ENCODE measurements at places on chromosomes 6 and 20.

- no peak for DNase-seq
Observed at GRCh38 chr20:23526850-23527249, 35.9 kb downstream of the CST8 start.

DNA sequence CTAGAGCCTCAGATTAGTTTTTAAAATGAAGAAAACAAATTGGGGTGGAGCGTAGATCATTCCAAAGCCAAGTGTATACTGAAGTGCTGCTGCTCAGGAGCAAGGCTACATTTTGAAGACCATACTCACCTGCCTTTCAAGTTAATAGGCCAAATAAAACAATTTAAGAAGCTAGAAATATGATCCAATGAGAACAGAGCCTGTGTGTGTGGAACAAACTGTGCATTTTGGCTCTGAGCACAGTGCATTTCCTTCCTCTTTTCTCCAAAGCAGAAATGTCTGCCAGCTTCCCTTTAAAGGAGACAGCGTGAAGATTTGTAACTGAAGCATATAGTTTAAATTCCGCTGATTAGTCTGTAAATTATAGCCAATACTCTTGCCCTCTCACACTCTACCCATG lies 3.2 kb upstream of the IFNGR1 start:
- DNase-seq, result no peak

GRCh38 chr6:165854061-165854862 lies 191.2 kb upstream of the PDE10A start:
- no peak for DNase-seq

DNA sequence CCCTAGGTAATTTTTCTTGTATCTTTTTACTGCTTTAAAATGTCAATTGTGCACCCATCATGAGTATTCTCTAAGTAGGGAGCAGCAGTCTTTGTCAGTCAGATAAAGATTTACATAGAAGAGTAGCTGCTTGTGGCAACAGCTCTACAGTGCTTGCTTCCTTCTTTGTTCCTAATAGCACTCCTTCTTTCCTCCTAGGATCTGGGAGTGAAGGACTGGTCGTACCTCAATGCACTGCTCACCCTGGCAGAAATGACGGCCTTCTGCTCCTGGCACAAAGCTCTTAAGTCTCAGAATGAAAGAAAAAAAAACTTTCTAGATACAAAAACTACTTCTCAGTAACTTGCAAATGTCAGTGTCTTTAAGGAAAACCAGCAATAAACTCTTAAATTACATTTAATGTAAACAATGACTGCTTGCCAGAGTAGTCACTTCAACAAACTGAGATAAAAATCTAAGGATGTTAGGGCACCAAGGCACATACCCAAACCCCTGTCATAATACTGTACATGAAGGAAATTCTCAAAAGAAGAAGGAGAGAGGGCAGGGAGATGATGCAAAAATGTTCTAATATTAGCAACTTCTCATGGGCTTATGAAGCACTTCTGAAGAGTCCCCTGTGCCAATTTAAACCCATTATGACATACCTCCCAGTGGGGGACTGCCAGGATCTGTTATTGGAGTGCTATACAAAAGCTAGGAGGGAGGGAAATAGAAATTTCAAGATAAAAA lies 34.0 kb downstream of the NCOA6 start:
- no peak for DNase-seq

GRCh38 chr6:119533603-119534279 lies 184.2 kb upstream of the MAN1A1 start:
- no peak for DNase-seq

GRCh38 chr6:63724721-63725120 lies 89.1 kb downstream of the PHF3 start:
- DNase-seq, result no peak

DNA sequence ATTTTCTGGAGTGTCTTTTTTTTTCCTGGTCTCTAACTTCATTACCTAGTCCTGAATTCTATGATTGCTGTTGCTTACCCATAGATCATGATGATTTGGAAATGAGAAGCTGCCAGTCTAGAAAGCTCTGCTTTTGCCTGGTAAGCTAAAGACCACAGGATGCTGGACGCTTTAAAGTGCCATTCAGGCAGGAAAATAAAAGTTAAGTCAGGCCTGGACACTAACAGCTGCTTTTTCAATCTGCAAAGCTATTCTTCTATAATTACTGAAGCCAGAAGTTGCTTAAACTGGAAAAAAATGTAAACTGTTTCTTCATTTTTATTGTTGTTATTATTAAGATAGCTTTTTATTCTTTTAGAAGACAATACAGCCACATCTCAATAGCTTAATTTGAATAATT lies 129.8 kb upstream of the SPACA1 start:
- DNase-seq, result no peak

- no peak for DNase-seq
Observed at GRCh38 chr6:43217351-43217750, 11.9 kb downstream of the DNPH1 start.

- no peak for DNase-seq
Observed at GRCh38 chr6:160810238-160810637, 108.2 kb downstream of the PLG start.

GRCh38 chr6:140561701-140562100 lies 1187.3 kb upstream of the CITED2 start:
- DNase-seq, result no peak

DNA sequence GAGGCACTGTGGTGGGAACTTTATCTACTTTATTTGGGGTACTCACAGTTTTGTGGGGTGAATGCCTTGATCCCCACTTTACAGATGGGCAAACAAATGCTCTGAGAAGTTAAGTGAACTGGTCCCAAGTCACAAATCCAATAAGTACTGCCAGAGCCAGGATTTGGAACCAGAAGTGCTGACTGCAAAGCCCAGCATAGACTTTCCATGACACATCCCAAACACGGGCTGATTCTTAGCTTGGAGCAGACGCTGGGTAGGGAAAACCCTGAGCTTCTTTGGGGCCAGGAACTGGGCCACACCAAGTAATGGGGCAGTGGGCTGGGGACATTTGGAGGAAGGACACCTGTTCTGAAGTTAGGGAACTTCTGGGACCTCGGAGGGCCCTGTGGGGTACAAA lies 20.3 kb downstream of the RIN2 start:
- DNase-seq, result no peak

DNA sequence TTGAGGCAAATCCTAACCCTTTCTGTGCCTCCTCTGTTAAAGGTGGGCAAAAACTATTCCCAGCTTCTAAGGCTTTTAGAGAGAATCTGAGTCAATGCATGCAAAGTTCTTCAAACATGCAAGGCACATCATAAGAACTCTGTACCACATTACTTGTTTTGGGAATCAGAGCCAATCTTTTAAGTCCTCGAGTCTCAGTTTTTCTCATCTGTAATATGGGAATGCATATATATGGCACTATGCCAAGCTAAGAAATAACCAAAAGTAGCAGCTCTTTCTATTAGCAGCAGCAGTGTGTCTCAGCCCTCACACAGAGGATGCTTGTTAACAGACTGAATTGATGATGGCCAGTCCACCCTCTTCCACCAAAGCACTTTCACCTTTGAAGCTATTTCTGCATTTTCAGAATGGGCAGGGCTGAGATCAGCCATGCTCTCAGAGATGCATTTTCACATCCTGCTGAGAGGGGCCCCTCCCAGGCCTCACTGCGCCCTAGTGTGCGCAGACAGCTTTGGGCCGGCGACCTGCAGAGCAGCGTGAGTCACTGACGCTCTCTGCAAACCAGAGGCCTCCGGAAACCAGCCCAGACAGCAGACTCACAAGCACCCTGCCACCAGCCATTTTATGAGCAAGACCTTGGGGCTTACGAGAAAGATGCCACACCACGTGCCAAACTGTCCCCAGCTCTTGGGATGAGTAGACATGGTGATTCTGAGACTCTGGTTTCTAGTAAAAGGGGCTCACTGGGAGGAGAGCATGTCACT lies 138.0 kb downstream of the NFATC2 start:
- DNase-seq, result no peak

- DNase-seq, result no peak
Observed at GRCh38 chr6:130421585-130421984, 55.8 kb downstream of the TMEM200A start.

DNA sequence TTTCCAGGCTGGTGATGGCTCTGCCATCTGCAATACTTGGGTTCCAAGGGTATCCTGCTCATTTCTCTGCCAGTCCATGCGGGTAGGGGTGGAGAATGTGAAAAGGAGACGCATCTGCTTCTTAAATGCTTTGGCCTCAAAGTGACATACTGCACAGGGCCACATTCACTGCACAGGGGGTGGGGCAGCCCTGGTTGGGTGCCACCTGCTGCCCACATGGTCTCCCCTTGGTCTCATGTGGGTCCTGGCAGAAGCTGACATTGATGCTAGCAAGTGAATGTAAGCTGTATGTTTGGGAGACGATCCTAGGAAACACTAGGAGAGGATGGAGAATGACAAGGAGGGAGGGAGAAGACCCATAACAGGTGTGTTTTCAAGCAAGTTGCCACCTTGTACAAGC lies 140.9 kb downstream of the EDN3 start:
- DNase-seq, result no peak

GRCh38 chr6:155645325-155645724 lies 189.7 kb upstream of the NOX3 start:
- DNase-seq, result no peak

DNA sequence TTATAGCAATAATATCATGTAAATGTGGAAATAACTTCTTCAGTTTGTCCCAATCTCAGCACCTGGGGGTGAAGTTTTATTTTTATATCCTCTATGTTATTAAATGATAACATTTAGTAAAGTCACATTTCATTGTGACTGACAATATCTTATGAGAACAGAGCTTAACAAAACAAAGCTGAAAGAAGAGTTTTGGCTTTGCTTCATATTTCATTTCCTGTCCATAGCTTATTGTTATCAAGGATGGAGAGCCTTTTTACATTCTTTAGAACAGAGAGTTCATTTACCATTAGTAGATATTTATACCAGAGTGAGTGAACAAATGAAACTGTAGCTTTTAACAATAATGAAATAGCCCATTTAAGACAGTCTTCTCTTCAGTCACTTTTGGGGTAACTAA lies 231.9 kb upstream of the SGK1 start:
- no peak for DNase-seq

DNA sequence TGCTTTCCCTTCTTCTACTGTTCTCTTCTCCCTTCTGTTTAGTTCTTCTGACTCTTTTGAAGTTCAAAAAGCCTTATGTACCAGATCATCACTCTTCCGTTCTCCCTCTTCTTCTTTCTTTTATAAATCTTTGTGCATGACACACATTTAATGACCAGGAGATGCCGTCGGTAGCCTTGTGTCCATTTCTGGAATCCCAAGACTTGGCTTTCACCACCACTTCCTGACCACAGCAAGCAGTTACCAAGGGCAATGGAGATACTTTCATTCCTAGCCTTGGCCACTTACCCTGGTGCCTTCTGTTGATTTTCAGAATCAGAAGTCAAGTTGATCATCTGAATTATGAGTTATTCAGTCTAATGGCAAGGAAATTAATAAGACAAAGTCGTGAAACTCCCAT lies 268.5 kb upstream of the QKI start:
- no peak for DNase-seq

- DNase-seq, result no peak
Observed at GRCh38 chr6:136209496-136209895, 40.6 kb downstream of the MTFR2 start.

DNA sequence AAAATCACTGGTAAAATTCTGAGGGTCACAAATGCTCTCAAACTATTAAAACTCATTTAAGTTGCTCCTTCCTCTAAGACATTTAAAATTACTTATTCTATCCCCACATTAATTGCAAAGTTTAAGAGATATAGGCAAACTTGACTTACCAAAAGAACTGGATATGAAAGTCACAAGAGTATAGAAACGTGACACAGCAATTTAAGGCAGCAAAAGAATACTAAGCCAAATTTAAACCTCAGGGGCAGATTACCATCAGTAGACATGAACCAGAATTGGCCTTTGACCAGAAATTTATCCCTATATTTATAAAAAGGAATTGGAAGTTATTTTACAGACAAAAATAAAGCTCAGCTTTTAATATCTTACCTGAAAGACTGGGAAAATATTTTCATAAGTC lies 56.0 kb downstream of the MAP3K7 start:
- no peak for DNase-seq

DNA sequence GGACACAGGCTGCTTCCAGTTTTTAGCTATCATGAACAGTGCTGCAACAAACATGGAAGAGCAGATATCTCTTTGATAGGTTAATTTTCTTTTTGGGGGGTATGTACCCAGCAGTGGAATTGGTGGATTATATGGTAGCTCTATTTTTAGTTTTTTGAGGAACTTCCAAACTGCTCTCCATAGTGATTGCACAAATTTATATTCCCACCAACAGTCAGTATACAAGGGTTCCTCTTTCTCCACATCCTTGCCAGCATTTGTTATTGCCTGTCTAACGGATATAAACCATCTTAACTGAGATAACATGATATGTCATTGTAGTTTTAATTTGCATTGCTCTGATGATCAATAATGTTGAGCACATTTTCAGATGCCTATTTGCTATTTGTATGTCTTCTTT lies 237.6 kb downstream of the MMUT start:
- DNase-seq, result no peak

GRCh38 chr6:130431346-130431852 lies 65.6 kb downstream of the TMEM200A start:
- DNase-seq, result no peak

GRCh38 chr20:10338426-10339180 lies 95.4 kb downstream of the MKKS start:
- DNase-seq, result no peak

DNA sequence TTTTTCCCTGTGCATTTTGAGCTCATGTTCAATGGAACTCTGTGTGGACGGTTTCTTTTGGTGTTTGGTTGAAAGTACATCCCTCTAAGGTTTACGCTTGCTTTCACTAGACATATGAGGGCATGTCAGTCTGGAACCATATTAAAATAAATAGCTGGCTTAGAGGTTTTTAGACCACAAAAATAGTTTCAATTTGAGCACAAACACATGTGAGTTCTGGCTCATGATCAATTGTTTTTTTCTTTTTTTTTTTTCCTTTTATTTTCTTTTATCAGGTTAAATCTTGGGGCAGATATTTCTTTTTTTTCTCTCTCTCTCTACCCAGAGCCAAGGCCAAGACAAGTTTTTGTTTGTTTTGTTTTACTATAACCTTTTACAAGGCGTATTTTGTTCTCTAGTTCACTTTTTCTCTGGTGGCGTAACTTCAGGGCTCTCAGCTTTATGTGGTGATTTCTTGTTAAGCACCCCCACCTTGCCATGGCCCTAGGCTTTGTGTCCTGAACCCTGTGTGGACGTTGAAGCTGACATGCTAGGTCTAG lies 92.9 kb downstream of the SHLD1 start:
- no peak for DNase-seq

DNA sequence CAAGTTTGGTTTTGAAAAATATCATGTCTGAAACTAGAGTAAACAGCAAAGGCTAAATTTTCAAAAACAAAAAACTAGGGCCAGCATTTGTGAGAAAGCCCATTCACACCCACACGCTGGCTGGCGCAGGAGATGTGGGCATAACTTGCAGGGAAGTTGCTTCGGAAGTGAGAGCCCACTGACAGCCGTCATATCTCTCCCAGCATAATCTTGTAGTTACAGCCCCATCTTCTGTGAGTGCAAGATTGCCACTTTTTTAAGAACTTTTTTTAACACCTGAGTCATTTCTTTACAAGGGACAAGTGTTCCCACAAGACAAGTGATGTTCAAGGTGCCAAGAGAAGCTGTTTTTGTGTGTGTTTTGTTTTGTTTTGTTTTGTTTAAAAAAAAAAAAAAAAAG lies 212.5 kb upstream of the CNR1 start:
- no peak for DNase-seq

GRCh38 chr20:14220986-14221385 lies 116.4 kb downstream of the FLRT3 start:
- DNase-seq, result no peak

GRCh38 chr6:116411284-116411623 lies 40.5 kb downstream of the DSE start:
- no peak for DNase-seq

GRCh38 chr20:39010496-39010895 lies 48.4 kb downstream of the DHX35 start:
- no peak for DNase-seq

- no peak for DNase-seq
Observed at GRCh38 chr20:58603721-58604120, 47.4 kb upstream of the STX16 start.
